ENCODE measurements at places on chromosomes 7 and 10.

GRCh38 chr7:31095286-31096197 is 43.4 kb downstream of the ADCYAP1R1 start:
- DNase-seq, result no peak

DNA sequence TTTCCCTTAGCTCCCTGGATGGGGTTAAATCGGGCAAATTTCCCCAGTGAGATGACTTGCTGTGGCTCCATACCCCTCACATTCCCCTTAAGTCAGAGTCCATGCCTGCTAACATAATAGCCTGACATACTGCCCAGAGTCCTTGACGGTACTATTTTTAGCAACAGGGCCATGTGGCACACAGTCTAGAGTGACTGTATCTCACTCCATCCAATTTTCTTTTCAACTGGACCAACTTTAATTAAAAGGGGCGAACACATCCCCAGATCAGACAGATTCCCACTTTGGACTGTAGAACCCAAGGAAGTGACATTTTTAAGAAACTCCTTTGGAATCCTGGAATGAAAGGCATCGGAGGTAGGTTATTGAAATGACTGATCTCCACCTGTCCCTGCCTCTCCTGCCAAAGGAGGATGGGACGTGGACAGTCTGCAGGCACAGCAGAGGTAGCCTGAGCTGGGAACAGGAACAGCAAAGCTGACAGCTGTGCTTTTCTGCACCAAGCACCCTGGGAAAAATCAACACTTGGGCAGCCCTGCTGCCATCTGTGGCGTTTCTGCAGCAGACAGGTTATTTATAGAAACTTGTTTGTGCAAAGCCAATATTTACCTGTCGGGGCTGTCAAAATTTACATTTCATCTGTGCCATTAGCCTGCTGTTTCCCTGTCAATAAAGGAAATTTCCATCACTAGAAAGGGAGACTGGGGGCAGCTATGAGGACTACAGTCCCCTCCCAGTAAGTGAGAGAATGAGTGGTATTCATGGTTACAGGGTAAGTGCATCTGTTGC is 221.5 kb upstream of the AOAH start:
- DNase-seq, result peak; percentile 51

- DNase-seq, result peak; percentile 65
Observed at GRCh38 chr10:132099389-132100090, 33.8 kb downstream of the JAKMIP3 start.

- DNase-seq, result no peak
Observed at GRCh38 chr7:105916603-105917002, 40.2 kb upstream of the ATXN7L1 start.

- no peak for DNase-seq
Observed at GRCh38 chr10:120982507-120982906, 131.3 kb downstream of the WDR11 start.

DNA sequence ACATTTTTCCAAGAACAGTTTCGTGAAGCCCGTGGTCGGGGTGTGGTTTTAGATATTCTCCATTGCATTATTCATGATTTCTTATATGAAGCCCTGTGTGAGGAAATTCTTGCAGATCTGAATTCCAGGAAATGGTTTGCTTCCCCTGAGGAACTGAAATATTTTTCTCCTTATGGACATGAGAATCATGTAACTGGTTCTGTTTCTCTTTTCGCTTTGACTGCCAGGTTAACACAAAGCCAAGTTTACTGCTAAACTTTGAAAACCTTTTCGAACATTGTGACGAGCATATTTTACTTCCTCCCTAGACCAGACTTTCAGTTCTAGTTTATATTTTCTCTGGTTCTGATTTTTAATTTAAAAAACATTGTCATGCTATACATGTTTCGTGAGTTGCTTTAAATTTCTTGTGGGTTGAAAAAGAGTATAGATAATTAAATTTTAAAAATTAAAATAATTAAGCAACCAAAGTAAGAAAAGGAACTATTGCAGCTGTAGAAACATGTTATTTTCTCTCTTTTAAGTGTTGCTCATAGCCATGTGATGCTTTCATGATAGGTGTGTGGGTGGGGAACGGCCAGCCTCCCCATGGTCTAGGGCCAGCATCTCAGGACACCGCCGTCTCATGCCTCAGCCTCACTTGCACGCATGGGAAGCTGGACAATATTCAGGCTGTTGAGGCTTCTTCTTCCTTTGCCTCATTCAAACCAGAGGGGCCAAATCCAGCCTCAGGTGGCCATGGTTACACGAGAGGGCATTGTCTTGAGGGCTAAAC is 97.1 kb downstream of the CREB5 start:
- DNase-seq, result no peak

DNA sequence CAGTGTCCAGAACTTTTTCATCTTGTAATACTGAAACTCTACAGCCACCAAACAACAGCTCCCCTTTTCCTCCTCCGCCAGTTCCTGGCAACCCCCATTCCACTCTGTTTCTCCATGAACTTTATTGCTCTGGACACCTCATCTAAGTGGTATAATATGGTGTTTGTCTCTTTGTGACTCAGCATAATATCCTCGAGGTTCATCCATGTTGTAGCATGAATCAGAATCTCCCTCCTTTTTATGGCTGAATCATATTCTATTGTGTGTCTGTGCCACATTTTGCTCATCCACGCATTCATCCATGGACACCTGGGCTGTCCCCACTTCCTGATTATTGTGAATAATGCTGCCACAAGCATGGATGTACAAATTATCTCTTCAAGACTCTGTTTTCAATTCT is 124.4 kb upstream of the FGFR2 start:
- DNase-seq, result no peak

- no peak for DNase-seq
Observed at GRCh38 chr10:74306227-74306982, 155.4 kb downstream of the ADK start.

GRCh38 chr7:20858951-20859350 is 72.3 kb upstream of the SP8 start:
- no peak for DNase-seq

- DNase-seq, result no peak
Observed at GRCh38 chr10:111774486-111774885, 409.1 kb downstream of the GPAM start.

- DNase-seq, result no peak
Observed at GRCh38 chr10:89241486-89242344, 9.9 kb downstream of the LIPA start.

Data from posterior cingulate gyrus (tissue), 11 donors.